NCI-H187 (cell line): ENCODE measurements at places on chromosomes 16 and 17.

DNA sequence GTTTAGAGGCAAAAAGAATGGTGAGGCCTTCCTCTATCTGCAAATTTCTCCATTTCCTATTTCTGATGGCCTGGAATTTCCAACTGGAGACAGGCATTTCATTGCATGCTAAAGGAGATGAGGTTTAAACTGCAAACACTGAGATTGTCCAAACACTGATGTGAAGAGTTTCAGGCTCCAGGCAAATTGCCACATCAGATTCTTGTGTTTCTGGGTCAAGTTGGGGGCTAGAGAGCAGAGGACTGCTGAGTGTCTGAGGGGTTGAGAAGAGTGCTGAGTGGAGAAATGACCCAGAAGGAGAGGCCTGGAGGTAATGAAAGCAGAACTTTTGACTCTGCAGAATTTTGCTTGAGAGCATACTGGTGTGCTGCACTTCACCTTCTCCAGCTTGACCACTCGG lies 216.7 kb upstream of the MPHOSPH6 start:
- DNase-seq, result no peak

- no peak for DNase-seq
Measured at GRCh38 chr17:39115135-39115534, 36.3 kb downstream of the PLXDC1 start.

GRCh38 chr17:5304636-5305035 lies 22.6 kb downstream of the RABEP1 start:
- no peak for DNase-seq

- peak; percentile 94 for DNase-seq
Measured at GRCh38 chr17:39200070-39200879, at the start of gene RPL19. TSS of gene RPL19 (plus strand) at chr17:39200283. CDS start at chr17:39200345, 62 bp downstream.

- DNase-seq, result no peak
Measured at GRCh38 chr16:73124665-73125375, 76.9 kb upstream of the ZFHX3 start.

- no peak for DNase-seq
Measured at GRCh38 chr16:3610698-3611145, 684 bp downstream of the SLX4 start.

DNA sequence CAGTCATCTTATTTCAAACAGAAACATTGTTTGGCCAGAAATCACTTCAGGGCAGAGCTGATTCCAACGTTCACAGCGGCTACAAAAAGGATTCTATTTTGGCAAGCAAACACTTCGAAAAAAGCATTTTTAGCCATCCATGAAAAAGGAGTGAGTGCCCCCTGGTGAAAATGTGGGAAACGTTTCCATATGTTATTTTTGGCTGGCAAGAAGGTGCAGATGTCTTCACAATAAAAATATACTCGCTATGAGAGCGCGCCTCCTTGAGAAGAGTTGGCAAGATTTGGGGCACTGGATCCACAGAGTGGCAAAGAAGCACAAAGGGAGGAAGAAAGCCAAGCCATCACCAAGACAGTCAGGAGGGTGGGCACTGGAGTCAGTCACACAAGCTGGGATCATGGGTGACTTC lies 191.1 kb downstream of the CHD9NB start:
- DNase-seq, result peak; percentile 28

DNA sequence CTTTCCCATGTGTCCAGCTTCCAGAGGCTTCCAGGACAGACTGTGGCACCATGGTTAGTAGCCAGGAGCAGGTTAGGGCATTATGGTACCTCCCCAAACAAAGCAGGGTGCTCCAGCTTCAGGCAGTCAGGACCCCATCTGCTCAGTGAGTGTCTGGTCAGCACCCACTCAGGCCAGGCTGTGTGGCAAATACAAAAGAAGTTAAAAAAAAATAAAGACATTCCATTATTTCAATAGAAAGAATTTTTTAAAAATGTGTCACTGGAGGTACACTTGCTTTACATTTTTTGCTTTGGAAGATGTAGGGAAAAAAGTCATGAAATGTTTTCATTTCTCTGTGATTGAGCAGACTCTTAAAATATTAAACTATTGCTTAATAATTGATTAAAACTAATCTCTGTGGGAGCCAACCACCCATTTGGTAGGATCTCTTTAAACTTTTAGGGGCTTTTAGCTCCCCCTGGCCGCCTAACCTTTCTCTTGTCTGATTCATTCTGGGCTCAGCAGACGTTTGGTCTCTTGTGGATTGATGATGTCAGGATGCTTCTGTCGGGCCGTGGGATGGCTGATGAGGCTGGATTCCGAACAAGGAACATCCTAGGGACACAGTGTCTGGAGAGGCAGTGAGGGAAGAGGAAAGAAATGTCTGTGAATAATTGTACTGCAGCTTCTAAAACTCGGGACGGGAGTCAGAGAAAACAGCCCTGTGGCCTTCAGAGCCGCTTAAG lies 28.4 kb upstream of the NPTX1 start:
- DNase-seq, result no peak

GRCh38 chr16:71883168-71883848 lies 674 bp downstream of the ZNF821 start:
- DNase-seq, result no peak

GRCh38 chr17:1557355-1558095 lies 5.1 kb downstream of the PITPNA start:
- DNase-seq, result no peak

DNA sequence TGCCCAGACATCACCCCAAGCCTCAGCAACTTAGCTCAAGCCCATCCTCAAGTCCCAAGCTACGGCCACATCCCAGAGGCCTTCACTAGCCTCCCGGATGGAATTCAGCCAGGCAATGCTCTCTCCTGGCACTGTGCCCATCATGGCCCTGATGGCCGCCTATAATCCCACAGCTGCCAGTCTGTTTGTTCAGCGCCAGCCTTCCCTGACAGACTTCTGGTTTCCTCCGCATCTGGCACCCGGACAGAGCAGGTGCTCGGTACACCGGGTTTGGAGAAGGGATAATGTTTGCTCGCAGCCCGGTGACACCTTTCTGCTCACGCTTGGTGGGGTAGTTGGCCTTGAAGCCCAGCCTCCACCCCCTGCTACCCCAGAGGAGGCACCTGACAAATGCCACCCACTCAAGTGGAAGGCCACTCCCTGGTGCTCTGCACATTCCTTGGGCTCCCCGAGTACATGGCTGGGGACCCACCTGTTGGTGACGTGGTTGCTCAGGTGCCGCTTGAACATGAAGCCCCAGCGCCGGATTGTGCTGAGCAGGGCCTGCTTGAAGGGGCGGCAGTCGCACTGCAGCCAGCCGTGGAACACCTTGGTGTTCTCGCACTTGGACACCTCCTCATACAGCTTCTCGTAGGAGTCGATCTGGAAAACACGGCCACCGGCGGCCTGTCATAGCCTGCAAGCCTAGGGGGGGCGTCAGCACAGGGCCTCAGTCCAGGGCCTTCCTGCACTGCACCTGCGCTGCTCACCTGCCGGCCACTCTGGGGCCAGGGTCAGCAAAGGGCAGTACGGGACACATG lies 47.1 kb downstream of the DNAH17 start:
- peak; percentile 67 for DNase-seq

GRCh38 chr17:76989519-76989918 lies 121.3 kb downstream of the MGAT5B start:
- DNase-seq, result no peak

- no peak for DNase-seq
Measured at GRCh38 chr17:71885662-71886061, 235.2 kb upstream of the SOX9 start.

GRCh38 chr16:962366-962765 lies 8.4 kb downstream of the LMF1 start:
- no peak for DNase-seq

DNA sequence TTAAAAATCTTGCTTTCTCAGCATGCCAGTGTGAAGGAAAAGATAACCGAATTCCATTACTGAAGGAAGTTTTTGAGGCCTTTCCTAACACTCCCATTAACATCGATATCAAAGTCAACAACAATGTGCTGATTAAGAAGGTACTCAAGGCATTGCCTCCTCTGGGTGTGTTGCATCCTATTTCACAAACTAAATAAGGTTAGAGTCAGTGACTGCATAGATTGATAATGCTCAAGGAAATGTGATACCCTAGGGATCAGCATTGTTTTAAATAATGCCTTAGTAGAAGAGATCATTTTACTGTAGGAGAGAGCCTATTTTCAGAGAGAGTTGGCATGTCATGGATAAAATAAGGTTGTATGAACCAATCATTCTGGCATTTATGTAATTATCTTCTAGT lies 36.8 kb downstream of the GDPD1 start:
- DNase-seq, result no peak

GRCh38 chr16:69199382-69199781 lies 12.4 kb downstream of the SNTB2 start:
- DNase-seq, result no peak

DNA sequence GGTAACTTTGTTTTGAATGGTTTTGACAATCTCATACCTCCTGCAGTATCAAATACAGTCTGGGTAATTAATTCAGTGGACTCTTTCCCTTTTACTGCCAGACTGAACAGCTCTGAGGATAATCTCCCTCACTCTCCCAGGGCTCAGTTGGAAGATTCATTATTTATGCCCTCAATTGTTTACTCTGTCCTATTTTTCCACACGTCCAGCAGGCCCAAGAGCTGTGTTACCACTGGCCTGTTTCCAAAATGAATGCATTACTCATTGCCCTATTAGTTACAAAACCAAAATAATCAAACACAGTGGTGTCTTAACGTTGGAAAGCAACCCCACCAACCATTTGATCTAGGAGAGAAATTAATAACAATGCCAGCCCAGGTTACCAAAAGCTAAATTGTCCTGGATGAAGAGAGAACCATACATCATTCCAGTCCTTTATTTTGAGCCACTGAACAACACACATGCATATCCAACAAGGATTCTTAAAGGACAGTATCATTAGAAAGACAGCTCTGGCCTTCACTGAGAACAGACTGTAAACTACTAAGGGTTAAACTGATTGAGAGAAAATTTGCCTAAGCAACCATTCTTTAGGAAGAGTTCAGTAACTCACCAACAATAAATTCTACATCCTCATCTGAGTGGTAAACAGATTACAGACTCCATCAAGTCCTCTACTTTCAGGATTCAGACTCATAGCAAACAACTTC lies 34.5 kb downstream of the FAM222B start:
- no peak for DNase-seq

DNA sequence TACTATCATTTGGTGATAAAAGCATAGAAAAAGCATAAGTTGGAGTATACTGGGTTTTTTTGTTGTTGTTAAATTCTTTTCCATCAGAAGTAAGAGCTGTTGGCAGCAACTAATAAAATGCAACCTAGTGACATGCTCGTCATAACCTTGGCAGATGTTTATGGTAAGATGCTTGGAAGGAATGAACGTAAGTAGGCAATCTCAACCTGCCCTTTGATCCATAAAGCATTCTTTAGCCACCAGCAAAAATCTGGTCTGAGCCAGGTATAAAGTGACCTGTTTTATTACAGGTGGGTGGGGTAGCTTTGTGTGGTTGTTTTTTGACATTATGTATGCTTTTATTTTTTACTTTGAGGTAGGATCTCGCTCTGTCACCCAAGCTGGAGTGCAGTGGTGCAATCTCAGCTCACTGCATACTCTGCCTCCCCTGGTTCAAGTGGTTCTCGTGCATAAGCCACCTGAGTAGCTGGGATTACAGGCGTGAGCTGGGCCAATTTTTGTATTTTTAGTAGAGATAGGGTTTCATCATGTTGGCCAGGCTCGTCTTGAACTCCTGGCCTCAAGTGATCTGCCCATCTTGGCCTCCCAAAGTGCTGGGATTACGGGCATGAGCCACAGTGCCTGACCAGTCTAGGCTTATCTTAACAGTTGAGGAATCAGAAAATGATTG lies 22.0 kb downstream of the WSB1 start:
- no peak for DNase-seq

- no peak for DNase-seq
Measured at GRCh38 chr17:2250140-2251095, 53.2 kb downstream of the SMG6 start.

DNA sequence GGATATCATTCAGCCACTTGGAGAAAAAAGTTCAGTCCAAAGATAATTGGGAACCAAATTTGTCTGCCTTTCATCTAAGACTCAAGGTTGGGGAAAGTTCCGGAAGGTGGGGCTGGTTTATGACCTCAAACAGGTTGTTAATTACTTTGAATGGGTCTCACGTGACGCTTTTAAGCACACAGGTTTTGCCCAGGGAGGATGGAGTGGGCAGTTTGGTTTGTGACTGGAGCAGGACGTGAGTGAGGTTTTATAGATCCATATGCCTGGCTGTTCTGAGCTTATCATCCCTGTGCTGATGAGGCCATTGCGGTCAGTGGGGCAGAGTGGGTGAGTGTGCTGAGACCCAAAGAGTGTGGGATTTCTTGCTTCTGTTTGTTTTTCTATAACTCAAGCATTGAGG lies 38.7 kb upstream of the GPRC5B start:
- no peak for DNase-seq

DNA sequence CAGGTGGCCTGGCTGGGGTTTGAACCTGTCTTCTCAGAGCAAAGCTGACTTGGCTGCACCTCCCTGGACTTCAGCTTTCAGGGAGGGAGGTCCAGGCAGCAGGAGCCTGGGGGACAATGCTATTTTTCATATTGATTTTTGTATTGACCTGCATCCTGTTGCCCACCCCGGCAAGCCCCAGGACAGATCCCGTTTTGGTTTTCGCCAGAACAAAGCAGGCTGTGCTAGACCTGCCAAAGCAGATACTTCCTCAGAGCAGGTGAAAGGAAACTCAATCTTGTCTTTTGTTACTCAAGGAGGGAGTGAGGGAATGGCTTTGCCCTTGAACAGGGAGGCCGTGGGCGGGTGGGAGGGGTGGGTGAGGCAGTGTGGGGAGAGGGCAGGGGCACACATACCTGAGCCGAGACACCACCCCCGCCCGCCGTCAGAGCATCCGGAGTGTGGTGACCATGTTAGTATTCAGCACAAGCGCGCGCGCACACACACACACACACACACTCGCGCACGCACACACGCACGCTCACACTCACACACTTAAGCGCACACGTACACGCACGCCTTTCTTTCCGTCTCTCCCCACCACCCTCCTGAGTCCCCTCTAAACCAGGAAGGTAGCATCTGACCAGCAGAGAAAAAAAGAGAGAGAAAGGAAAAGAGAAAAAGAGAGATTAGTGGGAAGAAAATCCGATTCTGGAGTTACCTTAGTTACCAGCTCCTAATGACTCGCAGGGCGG lies 59.5 kb downstream of the RAI1 start:
- DNase-seq, result no peak

GRCh38 chr17:66941773-66942450 lies 22.6 kb upstream of the CACNG4 start:
- no peak for DNase-seq

GRCh38 chr16:85171759-85172454 lies 59.6 kb upstream of the CIBAR2 start:
- DNase-seq, result no peak

DNA sequence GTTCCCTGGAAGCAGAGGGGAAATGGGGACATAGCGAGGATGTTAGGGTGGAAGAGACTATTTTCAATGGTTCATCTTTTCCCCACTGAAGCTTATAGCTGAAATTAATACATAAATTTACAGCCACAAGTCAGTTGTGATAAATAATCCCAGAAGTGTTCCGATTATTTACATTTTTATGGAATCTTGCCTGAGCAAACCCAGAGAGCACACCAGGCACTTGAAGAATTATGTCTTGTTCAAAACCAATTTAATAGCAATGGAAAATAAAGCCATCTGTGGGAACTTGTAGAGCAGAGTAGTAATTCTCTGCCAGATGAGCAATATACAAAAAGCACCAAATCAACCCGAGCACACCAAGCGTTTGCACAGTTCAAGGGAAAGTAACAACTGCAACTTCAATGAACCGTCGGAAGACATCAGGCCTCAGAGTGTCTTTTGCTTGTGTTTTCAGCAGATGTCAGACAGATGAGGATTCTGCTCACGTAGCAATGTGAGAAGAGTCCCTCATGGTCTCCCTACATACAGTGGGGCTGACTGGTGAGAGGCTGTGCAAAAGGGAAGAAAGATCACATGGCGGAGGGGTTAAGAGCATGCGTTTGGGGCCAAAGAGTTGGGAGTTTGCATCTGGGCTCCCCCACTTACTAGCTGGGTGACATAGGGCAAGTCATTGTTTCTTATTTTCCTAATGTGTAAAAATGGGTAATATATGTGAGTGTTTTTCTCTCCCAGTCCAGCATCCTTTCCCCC lies 148.7 kb upstream of the HS3ST2 start:
- no peak for DNase-seq
